ENCODE measurements at places on chromosomes 13 and 19.
A peak's percentile ranks its signal among the peaks of the same experiment; 100 is the strongest.

- peak; percentile 50 for DNase-seq
Observed at GRCh38 chr13:114131583-114132418, 622 bp downstream of the RASA3 start.

- no peak for DNase-seq
Observed at GRCh38 chr19:46025835-46026234, 3.0 kb upstream of the PGLYRP1 start.

DNA sequence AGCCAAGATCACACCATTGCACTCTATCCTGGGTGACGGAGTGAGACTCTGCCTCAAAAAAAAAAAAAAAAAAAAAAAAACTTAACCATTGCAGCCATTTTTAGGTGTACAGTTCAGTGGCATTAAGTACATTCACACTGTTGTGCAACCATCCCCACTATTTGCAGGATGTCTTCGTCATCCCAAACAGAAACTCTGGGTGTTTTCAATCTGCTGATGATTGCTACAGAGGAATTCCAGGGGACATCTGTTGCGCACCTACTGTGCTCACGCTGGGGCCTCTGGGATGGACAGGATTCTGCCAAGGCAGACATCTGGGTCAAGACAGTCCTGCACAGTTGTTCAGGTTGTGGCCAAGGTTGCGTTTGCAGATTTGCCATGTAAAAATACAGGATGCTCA is 2.4 kb upstream of the APOC4 start:
- no peak for DNase-seq

DNA sequence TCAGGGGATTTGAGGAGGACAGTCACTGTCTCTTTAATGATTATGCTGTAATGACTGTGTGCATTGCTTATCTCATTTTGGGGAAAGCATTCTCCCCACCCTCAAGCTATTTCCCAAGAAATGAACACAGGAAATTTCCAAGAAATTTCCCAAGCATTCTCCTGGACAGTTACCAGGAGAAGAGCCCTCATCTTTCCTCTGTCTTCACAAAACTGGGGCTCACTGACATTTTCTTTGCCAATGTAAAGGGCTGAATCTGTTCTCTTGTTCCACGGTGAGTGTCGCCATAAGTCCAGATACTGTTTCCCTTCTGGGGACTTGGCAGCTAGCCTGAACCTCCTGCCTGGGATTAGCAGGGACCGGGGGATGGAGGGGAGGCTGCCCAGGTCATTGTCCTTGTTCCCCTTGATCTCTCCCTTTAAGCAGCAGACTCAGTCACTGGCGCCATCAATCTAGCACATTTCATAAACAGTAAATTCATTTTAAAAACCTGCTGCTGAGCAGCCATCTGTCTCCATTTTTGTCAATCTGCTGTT is 172.8 kb downstream of the DNAJC15 start:
- DNase-seq, result peak; percentile 60

- DNase-seq, result no peak
Observed at GRCh38 chr19:55651236-55651635, 3.2 kb downstream of the CCDC106 start.

DNA sequence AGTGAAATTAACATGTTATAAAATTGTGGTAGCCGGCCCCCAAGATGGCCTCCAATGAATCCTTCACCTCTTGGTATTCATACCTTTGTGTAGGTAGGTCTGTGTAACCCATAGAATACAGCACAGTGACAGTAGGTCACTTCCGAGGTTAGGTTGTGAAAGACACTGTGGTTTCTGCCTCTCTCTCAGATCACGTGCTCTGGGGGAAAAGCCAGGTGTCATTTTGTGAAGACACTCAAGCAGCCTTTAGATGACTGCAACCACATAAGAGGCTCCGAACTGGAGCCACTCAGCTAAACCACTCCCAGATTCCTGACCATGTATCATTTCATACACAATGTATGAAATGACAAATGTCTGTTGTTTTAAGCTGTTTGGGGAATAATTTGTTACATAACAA is 9.8 kb upstream of the USPL1 start:
- peak; percentile 60 for DNase-seq

DNA sequence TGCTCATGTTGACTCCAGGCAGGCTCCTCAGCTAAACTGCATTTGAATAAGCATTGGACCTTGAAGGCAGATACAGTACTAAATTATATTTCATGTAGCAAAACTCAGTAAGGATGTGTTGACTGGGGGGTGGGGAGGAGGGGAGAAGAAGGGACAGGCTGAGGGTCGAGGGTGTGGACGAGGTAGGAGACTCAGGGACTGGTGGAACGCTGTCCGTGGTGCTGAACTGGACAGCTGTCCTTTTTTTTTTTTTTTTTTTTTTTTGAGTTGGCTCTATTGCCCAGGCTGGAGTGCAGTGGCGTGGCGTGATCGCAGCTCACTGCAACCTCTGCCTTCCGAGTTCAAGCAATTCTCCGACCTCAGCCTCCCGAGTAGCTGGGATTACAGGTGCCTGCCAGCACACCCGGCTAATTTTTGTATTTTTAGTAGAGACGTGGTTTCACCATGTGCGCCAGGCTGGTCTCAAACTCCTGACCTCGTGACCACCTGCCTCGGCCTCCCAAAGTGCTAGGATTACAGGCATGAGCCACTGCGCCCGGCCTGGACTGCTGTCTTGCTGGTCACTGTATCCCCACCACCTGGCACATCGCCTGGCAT is 33.2 kb upstream of the CASP14 start:
- DNase-seq, result peak; percentile 18

GRCh38 chr13:96511587-96511986 is 421.7 kb downstream of the HS6ST3 start:
- DNase-seq, result no peak

DNA sequence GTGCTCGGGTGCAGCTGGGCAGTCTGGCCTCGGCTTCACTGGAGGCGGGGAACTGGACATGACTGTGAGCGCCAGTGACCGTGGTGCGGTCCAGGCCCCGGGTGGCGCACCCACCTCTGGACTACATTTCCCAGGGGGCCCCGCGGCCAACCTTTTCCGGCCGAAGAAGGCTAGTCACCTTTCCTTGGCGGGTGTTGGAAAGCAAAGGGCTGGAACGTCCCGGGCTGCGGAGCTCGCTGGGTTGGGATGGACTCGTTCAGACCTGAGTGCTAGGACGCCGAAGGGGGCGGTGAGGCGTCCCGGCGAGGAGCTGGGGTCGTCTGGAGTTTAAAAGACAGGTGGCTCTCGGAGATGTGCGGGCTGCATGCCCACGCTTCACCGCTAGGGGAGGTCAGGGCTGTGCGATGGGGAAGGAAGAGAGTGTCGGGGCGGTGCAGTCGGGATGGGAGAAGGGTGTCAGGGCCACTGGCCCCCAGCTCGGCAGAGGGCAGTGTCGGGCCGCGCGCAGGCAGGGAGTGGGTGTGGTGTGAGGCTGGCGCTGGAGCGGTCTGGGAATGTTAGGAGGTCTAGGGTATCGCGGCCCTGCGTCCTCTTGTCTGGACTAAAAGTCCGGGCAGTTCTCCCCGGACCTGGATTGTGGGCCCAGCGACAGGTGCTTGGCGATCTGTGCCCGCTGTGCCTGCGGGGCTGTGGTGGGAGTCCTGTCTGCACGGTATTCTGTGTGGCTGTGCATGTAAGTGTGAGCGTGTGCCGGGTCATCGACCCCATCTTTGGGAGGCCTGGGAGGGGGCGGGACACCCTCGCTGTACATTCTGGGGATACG is 57.1 kb downstream of the ZNF568 start:
- DNase-seq, result peak; percentile 74

GRCh38 chr13:43242040-43242439 is 218.7 kb downstream of the DNAJC15 start:
- no peak for DNase-seq

- peak; percentile 38 for DNase-seq
Observed at GRCh38 chr19:1453525-1454364, 3.8 kb downstream of the APC2 start.

DNA sequence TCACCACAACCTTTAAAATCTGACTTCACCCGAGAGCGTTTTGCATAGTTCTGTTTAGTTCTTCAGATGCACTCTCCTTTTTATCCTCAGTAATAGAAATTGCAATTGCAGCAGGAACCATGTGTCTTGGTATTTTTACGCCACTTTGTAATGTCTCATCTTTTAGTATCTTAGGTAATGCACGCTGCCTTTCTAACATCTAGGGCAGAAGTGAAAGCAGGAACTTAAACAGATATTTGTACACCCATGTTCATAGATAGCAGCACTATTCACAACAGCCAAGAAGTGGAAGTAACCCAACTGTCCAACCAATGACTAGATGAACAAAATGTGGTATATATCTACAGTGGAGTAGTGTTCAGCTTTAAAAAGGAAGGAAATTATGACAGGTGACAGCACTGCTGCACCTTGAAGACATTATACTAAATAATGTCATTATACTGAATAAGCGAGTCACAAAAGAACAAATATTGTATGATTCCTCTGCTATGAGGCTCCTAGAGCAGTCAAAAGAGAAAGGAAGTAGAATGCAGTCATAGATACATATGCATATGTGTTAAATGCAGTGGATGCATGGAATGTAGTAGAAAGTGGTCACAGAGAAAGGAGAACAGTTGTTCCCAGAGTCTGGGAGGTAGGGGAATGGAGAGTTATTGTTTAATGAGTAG is 105.9 kb upstream of the GJB6 start:
- no peak for DNase-seq
